Small intestine (tissue), 16 donors: ENCODE measurements at places on chromosomes 5 and 9. TPM values are rescaled to one million over a fixed set of nuclear protein-coding genes. Genes with fewer than 3 reads are reported as not detected.

Gene BTF3
- polyA plus RNA-seq: 890 TPM

Gene ENTR1
- 37.8 TPM for polyA plus RNA-seq

Gene CAVIN4
- polyA plus RNA-seq: not detected

Gene GLDC
- polyA plus RNA-seq: 0.81 TPM

- H3K27ac ChIP-seq: no peak overlapping the region
- no peaks in the 10 kb centered on the region for H3K36me3 ChIP-seq
- DNase-seq: no peak
- H3K27me3 ChIP-seq: no peaks in the 10 kb centered on the region
Observed at GRCh38 chr5:58499231-58499630, 8.0 kb downstream of the GAPT start.

DNA sequence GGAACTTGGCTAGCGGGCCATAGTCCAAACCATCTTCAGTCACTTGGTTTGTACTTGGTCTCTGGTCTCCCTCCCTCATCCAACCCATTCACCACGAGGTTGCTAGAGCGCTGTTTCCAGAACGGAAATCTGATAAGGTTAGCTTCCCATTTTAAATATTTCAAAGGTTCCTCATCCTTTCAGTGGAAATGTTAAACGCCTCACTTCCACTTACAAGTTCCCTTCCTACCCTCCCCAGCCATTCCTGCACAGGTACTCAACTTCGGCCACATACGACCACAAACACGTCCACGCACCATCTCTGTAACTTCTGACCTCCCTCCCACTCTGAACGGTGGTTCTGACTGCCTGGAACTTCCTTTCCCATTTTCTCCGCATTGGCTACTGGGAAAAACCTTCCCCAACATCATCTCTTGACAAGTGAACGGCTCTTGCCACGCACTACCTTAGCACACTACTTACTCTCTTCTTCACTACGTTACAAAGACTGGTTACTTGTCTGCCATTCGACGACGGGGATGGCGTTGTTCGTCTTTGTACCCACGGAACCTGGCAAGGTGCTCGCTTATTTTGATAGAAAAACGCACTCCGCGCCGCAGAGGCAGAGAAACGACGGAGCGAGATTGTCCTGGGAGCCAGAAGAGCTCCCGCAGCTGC, 629 bp downstream of the CCNH start:
- peak overlapping the region; percentile 96 for H3K27ac ChIP-seq
- H3K27me3 ChIP-seq: no peaks in the 10 kb centered on the region
- peak overlapping the region; percentile 68 for H3K4me3 ChIP-seq
- peaks cover 6% of the 10 kb centered on the region for H3K4me1 ChIP-seq

GRCh38 chr9:38183994-38184568, 115.1 kb upstream of the SHB start:
- DNase-seq: no peak
- no peaks in the 10 kb centered on the region for H3K27me3 ChIP-seq
- no peak overlapping the region for H3K27ac ChIP-seq
- H3K4me3 ChIP-seq: no peak overlapping the region
- H3K4me1 ChIP-seq: no peaks in the 10 kb centered on the region

DNA sequence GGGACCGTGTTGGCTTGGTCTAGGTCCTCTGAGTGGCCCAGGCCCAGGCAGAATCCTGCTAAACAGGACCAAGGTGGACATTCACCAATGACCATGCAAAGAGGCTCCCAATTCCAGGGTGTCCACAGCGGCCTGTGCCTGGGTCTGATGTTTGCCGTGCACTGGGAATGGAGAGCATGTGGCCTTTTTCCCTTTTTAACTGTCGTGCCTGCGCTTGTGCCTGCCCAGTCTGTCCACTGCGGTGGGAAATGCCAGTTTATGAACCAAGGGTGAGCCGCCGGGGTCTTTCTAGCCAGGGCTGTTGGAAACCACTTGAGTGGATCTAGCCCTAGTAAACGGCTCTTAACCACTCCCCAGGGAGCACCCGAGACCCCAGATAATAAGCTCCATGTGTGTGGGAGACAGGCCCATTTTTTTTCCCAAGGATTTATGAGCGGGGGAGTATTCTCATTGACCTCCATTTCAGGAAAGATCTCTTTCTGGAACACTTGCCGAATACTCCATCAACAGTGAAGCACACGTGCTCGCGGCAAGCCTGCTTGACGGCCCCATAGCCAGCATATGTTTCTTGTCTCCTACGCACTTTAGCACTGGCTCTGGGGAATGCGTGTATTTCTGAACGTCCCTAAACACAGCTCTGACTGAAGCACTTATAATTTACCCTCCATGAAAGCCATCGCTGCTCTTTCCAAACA, 93.2 kb upstream of the PHYKPL start:
- H3K4me3 ChIP-seq: no peak overlapping the region
- DNase-seq: peak; percentile 55
- H3K27ac ChIP-seq: no peak overlapping the region
- H3K36me3 ChIP-seq: no peaks in the 10 kb centered on the region
